GM19239 (cell line): ENCODE measurements at places on chromosomes 3 and 15.

DNA sequence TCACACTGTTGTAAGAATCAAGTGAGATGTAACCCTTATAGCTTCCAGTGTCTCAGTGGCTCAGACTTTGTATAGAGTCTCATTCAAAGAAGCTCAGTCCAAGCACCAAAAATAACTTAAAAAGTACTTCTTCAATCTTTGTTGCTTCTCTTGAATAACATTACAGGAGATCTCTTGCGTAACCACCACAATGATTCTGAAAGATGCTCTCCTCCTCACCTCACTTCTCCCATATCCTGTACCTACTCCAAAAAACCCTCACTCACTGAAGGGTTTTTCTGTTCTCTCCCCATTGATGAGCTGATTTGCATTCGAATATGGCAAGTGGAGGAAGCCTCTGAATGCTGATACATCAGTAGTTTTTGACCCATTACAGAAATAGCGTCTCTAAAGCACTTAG is 39.4 kb upstream of the MRPS22 start:
- no peak for DNase-seq

DNA sequence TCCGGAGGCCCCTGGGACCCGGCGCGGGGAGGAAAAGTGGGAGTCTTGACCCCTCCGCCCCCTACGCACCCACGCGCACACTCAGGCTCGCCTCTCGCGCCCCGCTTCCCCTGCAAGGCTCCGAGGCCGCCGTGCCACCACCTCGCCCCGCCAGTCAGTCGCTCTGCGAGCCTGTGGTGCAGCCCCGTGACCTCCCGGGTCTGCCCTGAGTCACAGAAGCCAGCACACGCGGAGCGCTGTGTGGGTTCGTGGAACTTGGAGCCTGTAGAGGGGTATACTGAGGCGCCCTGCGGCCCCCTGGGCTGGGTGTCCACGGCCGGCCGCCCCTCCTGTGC is 380 bp upstream of the ALS2CL start:
- no peak for DNase-seq

GRCh38 chr3:46705022-46705530 is 3.9 kb downstream of the TMIE start:
- DNase-seq, result peak; percentile 86

GRCh38 chr3:45126730-45127129 is 19.4 kb downstream of the CDCP1 start:
- no peak for DNase-seq

- no peak for DNase-seq
These were observed 884 bp upstream of the KNL1 start for GRCh38 chr15:40593165-40593564.

GRCh38 chr3:14810070-14810791 is 8.5 kb upstream of the FGD5 start:
- no peak for DNase-seq

DNA sequence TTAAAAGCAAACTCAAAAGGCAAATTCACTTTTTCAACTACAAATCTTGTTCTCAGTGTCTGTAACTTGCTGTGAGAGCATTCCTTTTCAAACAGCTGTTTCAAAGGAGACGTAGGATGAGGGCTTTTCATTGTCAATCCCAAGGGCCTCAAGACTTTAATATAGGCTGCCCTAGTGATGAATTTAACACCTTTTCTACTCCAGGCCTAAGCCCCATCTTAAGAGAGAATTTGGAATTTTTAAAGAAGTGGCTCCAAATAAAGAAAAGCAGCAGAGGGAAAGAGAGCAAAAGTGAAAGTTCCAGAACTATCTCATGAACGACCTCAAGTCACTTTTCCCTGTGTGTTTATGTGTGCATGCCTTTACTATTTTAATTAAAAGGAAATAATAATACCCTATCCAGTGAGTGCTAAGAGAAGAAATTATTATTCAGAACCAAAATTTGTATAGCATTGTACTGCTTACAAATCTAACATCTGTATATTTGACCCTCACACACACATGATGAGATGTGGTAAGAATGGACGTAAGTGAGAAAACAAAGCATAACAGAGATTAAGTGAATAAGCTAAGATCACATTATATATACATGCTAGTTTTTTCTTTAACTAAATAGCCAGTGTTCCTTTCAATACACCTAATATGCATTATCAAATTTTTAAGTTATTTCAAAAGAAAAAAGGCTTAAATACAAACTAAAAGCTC is 196.4 kb downstream of the VGLL3 start:
- no peak for DNase-seq

DNA sequence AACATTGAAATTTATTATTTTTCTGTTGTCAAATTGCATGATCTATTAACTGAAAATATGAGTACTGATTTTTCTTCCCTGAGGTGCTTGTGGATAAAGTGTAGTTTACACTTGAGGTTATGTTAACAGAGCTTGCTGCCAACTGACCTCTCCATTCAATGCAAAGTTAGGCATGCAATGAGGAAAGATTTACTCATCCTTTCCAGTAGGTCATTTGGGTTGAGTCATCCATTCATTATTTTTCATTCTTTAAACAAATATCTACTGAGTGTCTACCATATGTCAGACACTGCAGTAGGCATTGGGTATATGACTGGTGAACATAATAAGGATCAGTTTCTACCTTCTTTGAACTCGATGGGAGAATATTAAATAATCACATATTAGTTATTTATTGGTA is 604.1 kb downstream of the EDEM1 start:
- DNase-seq, result no peak

- no peak for DNase-seq
These were observed 60.7 kb downstream of the DUT start for GRCh38 chr15:48391950-48392349.

GRCh38 chr3:180229113-180229512 is 192.4 kb upstream of the PEX5L start:
- DNase-seq, result no peak

- DNase-seq, result no peak
These were observed 58.8 kb downstream of the LSM3 start for GRCh38 chr3:14237457-14237856.

- no peak for DNase-seq
These were observed 89.3 kb downstream of the SLCO3A1 start for GRCh38 chr15:91942720-91943394.

GRCh38 chr3:122770521-122771202 is 23.0 kb downstream of the HSPBAP1 start:
- DNase-seq, result no peak

GRCh38 chr3:10319251-10319650 is 1.7 kb downstream of the SEC13 start:
- no peak for DNase-seq

- no peak for DNase-seq
These were observed 405.8 kb upstream of the SUCLG2 start for GRCh38 chr3:68060191-68060590.
